ENCODE measurements at places on chromosomes 3 and 15.

GRCh38 chr3:189702066-189702646 is 71.0 kb downstream of the TP63 start:
- no peak for DNase-seq

- DNase-seq = no peak
Observed at GRCh38 chr3:10378742-10379141, 57.8 kb upstream of the SEC13 start.

DNA sequence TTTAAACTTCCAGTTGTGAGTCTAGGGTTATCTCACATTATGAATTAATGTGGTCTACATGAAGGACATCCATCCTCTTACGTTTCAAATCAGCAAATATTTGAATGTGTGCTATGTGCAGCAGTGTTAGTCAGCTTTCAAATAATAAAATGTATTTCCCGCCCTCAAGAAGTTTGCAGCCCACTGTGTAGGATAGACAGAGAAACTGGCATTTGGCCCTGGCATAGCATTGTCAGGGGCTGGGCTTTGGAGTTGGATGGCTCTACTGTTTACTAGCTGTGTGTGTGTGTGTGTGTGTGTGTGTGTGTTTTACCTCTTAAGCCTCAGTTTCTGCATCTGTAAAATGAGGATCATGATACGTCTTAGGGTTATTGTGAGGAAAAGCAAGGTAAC is 400.5 kb upstream of the C2CD4B start:
- DNase-seq = no peak

- DNase-seq = no peak
Observed at GRCh38 chr15:90836296-90836871, 32.0 kb upstream of the FURIN start.

DNA sequence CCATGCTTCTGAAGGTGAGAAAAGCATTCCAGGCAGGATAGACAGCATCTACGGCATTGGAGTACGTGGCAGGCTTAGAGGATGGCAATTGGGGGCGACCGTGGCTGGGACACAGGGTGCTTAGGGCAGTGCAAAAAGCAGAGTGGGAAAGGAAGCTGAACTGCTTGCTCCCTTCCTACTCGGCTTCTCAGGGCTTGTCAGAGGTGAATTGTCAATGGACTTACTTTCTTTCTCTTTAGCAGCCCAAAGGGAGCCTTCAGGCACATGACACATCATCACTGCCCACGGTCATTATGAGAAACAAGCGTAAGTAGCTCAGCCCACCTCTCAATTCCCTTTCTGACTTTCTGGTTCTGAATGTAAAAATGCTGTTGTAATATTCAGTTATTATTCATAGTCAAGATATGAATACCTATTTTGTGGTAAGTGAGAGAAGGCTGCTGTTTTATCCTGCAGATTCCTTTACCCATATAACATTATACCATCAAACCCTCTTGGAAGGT is 84.3 kb downstream of the KLHL25 start:
- peak; percentile 27 for DNase-seq

DNA sequence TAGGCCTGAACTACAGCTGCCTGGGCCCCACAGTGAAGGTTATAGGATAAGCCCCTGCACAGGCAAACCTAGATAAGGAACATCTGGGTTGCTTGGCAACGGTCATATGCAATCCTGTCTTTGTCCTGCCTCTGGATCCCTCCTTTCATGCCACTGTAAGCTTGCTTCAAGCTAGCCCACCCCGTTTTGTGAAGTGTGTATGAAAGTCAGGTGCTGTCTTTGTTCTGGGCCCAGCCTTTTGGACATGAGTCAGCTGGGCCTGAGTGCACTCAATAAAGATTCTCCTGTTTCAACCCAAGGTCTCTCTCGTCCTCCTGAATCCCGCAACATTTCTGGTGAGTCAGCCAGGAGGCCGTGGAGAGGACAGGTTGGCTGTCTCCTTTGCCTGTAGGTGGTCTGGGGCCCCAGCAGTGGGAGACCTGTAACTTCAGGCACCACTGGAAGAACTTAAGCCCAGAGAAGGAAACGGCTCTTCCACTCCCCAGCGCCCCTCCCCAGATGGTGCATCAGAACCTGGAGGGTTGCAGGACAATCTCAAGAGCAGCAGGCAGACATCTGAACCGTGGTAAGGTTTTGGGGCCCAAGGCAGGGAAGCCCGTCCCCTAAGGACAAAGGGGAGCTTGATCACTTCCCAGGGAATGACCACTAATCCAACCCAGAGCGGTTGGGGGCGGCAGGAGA is 8.3 kb upstream of the SLC9C1 start:
- no peak for DNase-seq

DNA sequence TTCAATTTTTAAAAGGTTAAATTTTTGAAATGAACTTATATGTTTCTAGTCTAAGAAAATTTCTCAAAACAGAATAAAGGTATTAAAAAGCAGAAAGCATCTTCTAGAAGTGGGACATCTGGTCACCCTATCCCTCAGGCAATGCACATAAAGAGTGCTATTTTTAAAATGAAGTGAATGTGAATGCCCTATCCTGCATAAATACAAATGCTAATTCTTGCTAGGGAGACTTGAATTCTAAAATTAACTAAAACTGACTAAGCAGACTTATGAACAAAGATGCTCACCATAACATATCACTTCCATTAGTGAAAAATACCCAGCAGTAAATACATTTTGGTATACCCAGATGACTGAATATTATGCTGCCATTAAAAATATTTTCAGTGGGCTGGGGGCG is 11.7 kb downstream of the MYO5A start:
- DNase-seq = no peak

- no peak for DNase-seq
Observed at GRCh38 chr3:27500035-27500434, 15.9 kb upstream of the SLC4A7 start.

All from stimulated activated naive CD8-positive, alpha-beta T cell treated with anti-CD3 and anti-CD28 coated beads, Interleukin-15, Interleukin-2, amounts not matched to agents 100 U/mL and 50 U/mL, for 24 hours (primary cell).